Activated T-cell treated with anti-CD3 and anti-CD28 coated beads for 48 hours (primary cell): ENCODE measurements at places on chromosomes 12 and 14.

GRCh38 chr12:82838827-82839226, 152.1 kb downstream of the TMTC2 start:
- no peak for DNase-seq

DNA sequence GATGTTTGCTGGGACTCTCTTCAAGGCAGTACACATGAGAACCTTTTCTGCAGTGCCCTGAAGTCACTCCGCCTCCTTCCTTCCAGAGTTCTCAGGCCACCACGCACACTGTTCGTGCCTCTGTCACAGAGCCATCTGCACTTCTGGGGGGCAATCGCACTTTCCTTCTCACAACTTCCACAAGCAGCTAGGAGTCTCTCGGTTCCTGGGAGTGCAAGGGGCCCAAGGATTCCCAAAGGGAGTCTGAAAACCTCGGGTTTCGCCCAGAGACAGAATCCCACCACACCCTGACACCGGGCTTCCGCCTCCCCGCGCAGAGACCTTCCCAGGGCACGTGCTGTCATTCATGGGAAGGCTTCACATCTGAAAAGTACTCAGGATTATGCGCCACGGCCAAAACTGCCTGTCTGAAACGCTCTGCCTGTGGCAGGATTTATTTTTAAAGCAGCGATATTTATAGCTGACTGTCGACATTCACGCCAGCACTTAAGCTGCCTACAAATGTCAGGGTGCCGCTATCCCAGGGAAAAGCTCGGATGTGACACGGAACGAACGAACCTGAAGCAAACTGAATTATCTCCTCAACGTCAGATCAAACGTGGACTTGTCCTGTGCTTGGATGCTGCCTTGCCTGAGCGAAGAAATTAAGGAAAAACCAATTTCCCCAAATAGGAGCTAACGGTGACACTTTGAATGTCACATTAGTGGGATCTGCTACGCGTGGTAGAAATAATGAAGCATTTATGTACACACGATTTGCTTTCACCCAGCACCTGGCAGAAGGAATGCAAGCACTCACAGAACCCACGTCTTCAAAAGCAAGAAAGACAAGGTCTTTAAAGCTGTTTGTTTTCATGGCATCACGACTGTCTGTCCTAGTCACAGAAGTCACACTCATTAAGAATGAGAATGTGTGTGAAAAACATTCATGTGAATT, 154.0 kb downstream of the PIWIL1 start:
- no peak for DNase-seq

- no peak for DNase-seq
Observed at GRCh38 chr12:74722709-74723108, 185.1 kb downstream of the ATXN7L3B start.

DNA sequence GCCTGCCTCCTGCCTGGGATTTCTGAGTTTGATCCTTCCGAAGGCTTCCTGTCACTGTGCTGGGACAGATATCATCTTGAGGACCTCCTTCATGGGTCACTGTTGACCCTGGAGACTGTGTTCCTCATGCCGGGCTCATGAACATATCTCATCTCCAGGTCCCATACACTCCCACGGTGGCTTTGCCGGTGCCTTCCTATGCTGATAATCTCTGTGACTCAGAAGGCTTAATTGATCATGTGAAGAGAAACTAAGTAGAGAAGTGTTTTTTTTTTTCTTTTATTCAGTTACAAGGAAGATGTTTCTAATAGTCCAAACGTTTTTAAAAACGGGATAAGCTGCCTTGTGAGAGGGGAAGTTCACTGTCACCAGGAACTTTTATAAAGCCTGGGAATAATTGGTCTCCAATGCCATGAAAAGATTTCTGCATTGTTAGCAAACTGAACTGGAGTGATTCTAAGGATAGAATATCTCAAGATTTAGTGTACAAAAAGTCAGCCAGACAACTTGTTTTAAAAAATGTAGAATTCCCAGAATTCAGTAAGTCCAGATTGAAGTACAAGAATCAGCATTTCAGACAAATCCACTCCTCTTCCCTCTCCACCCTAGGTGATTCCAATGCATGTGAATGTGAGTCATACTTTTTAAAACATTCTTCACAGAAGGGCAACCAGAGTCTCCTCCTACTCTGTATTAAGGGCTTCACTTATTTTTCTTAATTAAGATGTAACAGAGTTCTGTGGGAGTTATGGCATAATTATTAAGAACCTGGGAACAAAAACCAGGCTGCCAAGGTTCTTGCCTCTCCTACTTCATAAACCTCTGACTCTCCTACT, 139.8 kb upstream of the LGR5 start:
- DNase-seq: no peak

GRCh38 chr12:116583129-116583694, 24.0 kb downstream of the MAP1LC3B2 start:
- no peak for DNase-seq

DNA sequence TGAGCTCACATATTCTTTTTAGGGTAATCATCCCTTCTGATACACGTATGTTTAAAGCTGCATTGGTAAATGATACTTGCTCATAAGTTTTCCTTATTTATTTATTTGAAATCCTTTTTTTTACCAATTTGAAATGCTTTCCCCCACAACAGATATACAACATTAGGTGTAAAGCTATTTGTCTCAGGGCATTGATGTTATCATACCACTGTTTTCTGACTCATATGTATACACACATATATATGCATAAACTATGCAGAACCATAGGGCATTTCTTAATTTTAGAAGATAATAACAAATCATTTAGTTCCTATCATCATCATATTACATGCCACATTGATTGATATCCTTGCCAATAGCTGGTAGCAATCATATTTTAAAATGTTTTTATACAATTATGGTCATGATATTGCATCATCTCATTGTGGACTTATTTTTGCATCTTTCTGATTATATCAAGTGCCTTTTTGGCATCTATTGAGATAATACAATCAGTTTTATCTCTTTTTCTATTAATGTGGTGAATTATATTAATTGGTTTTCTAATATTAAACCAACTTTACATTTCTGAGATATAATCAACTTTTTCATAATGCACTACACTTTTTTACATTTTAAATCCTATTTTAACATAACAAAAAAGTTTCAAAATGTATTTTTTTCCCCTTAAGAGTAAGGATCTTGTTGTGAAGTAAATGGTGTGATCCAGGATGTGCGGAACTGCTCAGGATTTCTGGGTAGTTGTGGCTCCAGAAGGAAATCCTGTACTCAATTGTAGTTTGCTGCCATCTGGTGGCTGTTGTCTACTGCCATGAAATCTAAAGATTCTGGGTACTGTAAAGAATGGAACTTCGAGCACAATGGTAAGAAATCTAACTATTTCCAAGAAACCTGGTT, 16.7 kb downstream of the OR9K2 start:
- peak; percentile 2 for DNase-seq

DNA sequence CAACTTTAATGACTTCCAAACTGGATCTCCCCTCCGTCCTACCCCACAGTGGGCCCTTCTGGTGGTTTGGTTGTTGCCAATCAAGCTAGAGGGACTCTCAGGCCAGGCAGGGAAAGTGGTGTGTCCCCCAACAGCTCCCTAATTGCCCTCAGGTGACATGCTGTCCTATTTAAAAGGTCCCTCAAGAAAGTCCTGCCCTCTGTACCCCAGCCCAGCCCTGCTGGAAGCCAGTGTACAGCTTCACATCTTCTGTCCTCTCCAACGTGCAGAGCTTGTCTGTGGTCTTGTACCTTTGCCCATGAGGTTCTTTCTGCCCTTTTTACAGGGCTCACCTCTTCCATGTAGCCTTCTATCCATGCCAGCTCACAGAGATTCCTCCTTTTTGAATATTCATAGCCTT, 4.2 kb downstream of the RIN3 start:
- DNase-seq: no peak

DNA sequence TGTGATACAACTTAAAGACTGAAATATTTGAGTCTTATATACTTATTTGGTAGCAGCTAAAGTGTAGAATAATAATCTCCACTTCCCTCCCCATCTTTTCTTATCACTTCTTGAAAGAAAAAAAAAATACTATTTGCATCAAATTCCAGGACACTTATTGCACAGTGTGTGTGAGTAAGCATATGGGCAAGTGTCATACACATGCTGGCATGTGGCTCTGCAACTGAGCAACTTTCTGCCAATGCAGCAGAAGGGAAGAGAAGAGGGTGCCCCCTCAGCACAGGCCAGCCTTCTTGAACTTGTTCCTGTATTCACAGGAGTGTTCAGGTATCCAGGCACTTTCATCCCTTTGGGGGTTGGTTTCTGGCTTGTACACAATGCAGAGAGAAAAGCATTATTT, 145.8 kb downstream of the CPNE8 start:
- DNase-seq: no peak

DNA sequence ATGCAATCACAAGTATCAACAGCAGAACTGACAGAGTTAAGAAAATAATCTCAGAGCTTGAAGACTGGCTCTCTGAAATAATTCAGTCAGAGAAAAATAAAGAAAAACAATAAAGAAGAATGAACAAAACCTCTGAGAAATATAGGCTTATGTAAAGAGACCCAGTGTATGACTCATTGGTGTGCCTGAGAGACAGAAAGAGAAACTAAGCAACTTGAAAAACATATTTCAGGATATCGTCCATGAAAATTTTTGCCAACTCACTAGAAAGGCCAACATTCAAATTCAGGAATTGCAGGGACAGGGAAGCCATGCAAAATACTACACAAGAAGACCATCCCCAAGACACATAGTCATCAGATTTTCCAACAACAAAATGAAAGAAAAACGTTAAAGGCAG, 56.2 kb downstream of the APOBEC1 start:
- DNase-seq: no peak

GRCh38 chr12:79444089-79444488, 246.7 kb downstream of the PAWR start:
- no peak for DNase-seq

DNA sequence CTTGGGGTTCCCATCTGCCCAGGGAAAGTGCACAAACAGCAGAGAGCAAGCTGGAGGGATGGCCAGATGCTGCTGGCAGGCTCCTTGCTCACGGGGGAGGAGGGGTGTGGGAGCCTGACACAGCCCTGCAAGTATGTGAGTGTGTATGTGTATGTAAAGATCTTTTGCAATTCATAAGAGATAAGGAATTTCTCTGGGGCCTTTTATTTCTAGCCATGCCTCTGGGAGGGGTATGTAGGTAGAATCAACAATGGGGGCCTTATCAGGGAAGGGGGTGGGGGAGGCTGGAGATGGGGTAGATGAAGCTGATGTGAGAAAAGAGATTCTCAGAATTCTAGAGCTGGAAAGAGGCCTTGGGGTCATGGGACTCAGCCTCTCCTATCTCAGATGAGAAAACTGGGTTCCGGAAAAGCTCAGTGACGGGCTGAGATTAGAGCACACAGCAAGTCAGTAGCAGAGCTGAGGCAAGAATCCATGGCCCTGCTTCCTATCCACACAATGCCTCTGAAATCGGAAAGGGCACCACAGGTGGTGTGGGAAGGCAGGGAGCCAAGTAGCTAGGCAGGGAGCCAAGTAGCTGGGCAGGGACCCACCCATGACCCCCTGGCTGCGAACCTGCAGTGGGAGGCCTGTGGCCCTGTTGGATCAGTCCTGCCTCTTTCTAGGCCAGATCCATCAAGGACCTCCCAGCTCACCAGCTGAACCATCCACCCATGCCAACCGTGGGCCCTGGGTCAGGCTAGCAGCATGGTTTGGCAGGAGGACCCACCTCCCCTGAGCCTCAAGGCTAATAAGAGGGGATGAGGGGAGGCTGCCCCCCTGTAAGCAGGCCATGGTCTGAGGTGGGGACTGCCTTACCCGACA, 54.7 kb downstream of the PLEKHG3 start:
- DNase-seq: no peak

GRCh38 chr12:126837697-126838096, 1429.3 kb upstream of the TMEM132C start:
- DNase-seq: no peak

DNA sequence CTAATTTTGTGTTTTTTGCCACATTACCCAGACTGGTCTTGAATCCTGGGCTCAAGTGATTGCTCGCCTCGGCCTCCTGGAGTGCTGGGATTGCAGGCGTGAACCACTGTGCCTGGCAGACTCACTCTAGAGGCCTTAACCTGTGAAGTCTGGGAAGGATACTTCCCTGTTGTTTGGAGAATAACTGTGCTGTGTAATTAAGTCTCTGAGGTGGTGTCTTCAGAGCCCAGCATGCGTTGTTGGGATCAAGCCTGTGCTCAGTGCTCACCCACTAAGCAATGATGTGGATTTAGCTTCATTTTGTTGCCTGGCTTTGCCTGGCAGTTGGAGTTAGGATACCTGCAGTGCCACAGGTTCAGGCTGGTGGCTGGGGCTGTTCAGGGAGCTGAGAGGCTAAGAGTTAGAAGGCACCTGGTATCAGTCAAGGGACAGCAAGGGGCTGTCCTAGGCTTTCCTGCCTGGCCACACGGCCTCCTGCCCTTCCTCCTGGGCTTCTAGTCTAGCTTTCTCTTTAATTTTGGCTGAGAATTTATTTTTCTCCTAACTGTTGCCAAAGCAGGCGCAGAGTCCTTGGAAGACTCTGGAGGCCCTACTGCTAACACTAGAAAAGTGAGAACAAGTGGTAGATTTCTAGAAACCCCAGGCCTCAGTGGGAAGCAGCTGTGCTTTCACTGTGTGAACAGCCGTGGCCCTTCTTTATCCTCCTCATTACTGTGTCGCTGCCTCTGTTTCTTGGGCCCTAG, 38.5 kb downstream of the EP400 start:
- no peak for DNase-seq

GRCh38 chr12:52248541-52249461, 15.8 kb downstream of the KRT7 start:
- no peak for DNase-seq

- DNase-seq: no peak
Observed at GRCh38 chr12:2212971-2213869, 160.4 kb downstream of the CACNA1C start.

- peak; percentile 15 for DNase-seq
Observed at GRCh38 chr14:52961060-52961639, 10.3 kb upstream of the FERMT2 start.

DNA sequence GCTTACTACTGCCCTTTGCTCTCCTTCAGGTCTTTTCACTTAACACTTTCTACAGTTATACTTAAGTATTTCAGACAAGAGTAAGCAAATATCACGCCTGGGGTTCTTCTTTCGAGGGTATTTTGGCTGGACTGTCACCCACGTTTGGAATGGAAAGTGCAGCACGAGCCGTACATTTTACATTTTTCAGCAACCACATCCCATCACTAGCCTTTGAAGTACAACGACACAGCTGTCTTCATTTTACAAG, 349 bp upstream of the FAM177A1 start:
- no peak for DNase-seq

- DNase-seq: no peak
Observed at GRCh38 chr12:50326590-50327284, 43.4 kb upstream of the LIMA1 start.
